ENCODE measurements at places on chromosomes 1 and 21. TPM values are rescaled to one million over a fixed set of nuclear protein-coding genes. Genes with fewer than 3 reads are reported as not detected.

Gene HMCN1
- total RNA-seq = 0.10 TPM

Gene ARHGEF10L
- total RNA-seq = not detected

Gene CELA3B
- not detected for total RNA-seq

Gene CTTNBP2NL
- 5.5 TPM for total RNA-seq

All from T-helper 1 cell treated with Interleukin-12 subunit alpha and Interleukin-12 subunit beta and Interleukin-4 antibody, amounts not matched to agents 30 ng/mL and 1 ng/mL, for 36 hours (primary cell).